ENCODE measurements at places on chromosomes 6 and 20.
A peak's percentile ranks its signal among the peaks of the same experiment; 100 is the strongest.

DNA sequence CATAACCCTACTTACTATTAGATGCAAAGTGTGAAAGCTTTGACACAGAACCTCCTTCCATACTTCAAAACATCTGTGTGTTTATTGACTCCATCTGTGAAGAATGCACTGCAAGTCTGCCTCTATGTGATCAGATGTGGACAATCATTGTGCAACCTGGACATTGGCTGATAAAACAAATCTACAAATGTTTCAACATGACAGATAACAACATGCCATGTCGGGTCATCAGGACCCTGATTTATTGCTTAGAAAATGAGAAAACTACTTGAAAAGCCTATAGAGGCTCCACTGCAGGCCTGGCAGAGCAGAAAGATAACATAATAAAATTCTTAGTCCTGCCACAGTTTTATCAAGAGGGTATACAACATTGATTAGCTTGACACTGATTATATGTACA lies 1286.4 kb downstream of the GRIK2 start:
- no peaks in the 10 kb centered on the region for H3K36me3 ChIP-seq
- H3K27me3 ChIP-seq, result no peaks in the 10 kb centered on the region
- H3K27ac ChIP-seq, result no peak overlapping the region
- H3K4me3 ChIP-seq, result no peak overlapping the region
- H3K4me1 ChIP-seq, result no peaks in the 10 kb centered on the region

DNA sequence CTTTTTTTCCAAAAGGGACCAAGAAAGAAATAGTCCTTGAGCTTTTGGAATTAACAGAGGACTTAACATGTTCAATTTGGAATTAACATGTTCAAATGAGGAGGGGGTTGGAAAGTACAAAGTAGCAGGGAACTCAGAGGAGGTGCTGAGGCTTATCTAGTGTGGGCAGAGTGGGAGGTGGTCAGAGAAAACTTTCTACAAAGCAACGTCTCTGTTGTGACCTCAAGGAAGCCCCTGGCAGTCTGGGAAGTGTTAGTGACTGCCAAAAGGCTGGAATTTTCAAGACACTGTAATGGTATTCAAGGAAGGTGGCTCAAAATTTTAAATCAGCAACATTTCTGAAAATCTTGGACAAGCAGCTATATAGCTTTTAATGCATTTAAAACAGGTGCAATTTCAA lies 7.3 kb downstream of the ECI2 start:
- no peak overlapping the region for H3K4me3 ChIP-seq
- H3K4me1 ChIP-seq, result peaks cover 14% of the 10 kb centered on the region

- no peaks in the 10 kb centered on the region for H3K4me1 ChIP-seq
- H3K36me3 ChIP-seq, result no peaks in the 10 kb centered on the region
- no peak overlapping the region for H3K4me3 ChIP-seq
- H3K27me3 ChIP-seq, result peaks cover 10% of the 10 kb centered on the region
- H3K27ac ChIP-seq, result no peak overlapping the region
Observed at GRCh38 chr6:25199544-25199943, 79.6 kb upstream of the CARMIL1 start.

GRCh38 chr6:121555201-121555600 lies 119.8 kb downstream of the GJA1 start:
- H3K27ac ChIP-seq, result no peak overlapping the region
- no peaks in the 10 kb centered on the region for H3K27me3 ChIP-seq
- no peak overlapping the region for H3K4me3 ChIP-seq
- no peaks in the 10 kb centered on the region for H3K36me3 ChIP-seq

DNA sequence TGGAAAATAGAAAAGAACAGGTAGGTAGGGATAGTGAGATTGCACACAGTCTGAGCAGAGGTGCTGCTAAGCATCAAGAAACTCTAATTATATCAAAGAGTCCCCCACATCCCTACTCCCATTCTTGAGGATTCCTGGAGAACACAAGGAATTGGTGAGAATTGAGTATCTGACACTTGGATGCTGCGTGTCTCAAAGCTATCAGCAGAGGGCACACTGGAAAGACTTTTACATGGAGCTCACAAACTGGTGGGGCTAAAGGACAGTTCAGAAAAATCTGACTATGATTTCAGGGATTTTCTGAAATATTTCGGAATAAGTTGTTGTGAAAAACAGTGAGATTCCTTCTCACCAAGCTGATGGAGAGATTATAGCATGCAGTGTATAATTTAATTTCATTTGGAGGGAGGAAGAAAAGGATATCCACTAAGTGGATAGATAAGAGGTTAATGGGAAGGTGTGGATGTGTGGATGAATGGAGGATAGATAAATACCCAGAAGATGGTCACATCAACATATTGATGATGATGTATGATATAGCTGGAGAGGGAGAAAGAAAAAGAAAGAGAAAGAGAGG lies 215.4 kb upstream of the DEFB112 start:
- H3K4me1 ChIP-seq, result no peaks in the 10 kb centered on the region
- H3K27me3 ChIP-seq, result no peaks in the 10 kb centered on the region
- no peak overlapping the region for H3K4me3 ChIP-seq
- DNase-seq, result no peak
- H3K36me3 ChIP-seq, result no peaks in the 10 kb centered on the region
- H3K27ac ChIP-seq, result no peak overlapping the region

- H3K4me1 ChIP-seq, result peaks cover 9% of the 10 kb centered on the region
- no peak overlapping the region for H3K4me3 ChIP-seq
- peak overlapping the region; percentile 59 for H3K27ac ChIP-seq
- no peak for DNase-seq
Observed at GRCh38 chr6:170165085-170165470, 125.8 kb downstream of the DLL1 start.

DNA sequence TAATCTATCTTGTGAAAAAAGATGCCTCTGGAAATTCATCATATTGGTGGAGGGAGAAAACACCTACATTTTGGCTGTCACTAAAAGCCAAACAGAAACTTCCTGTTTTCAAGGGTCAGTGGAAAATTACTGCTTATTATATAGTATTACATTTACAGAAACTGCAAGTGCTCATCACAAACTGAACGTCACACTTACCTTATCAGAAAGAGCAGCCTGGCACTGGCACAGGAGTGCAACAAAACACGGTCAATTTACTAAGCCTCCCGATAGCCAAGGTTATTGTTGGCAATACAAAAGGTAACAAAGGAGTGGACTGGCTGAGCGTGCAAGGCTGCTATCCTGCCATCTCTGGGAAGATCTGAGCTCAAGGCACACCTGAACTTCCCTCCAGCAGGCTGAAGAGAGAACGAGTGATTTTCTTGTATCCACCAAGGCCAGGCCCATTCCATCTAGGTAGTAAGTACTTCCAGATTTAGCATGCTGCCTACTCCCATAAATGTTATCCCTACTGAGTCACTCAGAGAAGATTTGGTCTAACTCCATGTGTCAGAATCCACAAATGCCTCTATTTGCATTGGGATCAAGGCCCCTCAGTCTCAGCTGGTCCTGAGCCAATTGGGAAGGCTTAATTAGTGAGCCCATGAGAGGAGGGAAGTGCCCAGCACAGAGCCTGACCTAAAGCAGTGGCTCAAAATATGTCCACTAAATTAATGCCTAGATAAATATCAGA lies 399.8 kb downstream of the BTBD9 start:
- no peaks in the 10 kb centered on the region for H3K36me3 ChIP-seq
- no peak for DNase-seq
- no peak overlapping the region for H3K4me3 ChIP-seq
- no peak overlapping the region for H3K27ac ChIP-seq
- H3K4me1 ChIP-seq, result no peaks in the 10 kb centered on the region

GRCh38 chr6:4632421-4632820 lies 143.8 kb upstream of the CDYL start:
- no peaks in the 10 kb centered on the region for H3K4me1 ChIP-seq
- H3K27ac ChIP-seq, result no peak overlapping the region
- DNase-seq, result no peak
- no peaks in the 10 kb centered on the region for H3K36me3 ChIP-seq
- no peak overlapping the region for H3K4me3 ChIP-seq

DNA sequence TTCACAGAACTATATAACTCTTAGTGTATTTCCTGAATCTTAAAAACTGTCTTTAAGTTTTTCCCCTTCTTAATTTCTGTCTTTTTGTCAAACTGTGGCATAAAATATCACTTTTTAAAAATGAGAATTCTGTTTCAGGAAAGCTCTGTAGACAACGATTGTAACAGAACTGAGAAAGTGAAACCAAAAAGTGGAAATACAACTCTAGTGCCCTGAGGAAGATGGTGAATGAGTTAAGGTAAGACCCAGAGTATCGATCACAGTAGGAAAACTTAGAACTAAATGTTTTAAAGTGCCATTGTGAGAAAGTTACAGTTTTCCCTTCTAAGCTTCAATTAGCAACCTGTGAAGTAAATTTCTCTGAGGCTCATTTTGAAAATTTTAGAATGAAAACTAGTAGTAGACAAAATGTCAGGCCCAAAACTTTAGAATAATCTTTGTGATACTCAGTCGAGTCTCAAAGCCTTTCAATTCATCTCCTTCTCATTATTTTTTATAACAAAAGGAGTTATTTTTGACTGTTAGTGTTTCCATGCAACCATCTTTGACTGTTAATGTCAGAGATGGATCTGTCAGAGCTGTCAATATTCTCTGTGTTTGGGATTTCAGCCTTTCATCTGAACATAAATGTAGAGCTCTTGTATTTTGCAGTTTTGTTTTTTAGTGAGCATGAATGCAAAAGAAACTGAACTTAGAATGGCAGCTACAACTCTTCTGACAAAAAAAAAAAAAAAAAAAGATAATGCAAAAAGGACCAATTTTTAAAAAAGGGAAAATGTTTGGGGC lies 19.0 kb upstream of the TRDN start:
- peak overlapping the region; percentile 27 for H3K4me3 ChIP-seq
- no peak for DNase-seq
- no peaks in the 10 kb centered on the region for H3K36me3 ChIP-seq
- H3K27me3 ChIP-seq, result no peaks in the 10 kb centered on the region
- H3K27ac ChIP-seq, result no peak overlapping the region

- H3K27me3 ChIP-seq, result peaks cover 72% of the 10 kb centered on the region
- no peaks in the 10 kb centered on the region for H3K36me3 ChIP-seq
- no peak for DNase-seq
- no peak overlapping the region for H3K27ac ChIP-seq
- no peaks in the 10 kb centered on the region for H3K4me1 ChIP-seq
- no peak overlapping the region for H3K4me3 ChIP-seq
Observed at GRCh38 chr20:58069207-58069606, 159.2 kb downstream of the ANKRD60 start.

Measured in effector memory CD8-positive, alpha-beta T cell (primary cell).